ENCODE measurements at places on chromosomes 3 and 15. TPM values are rescaled to one million over a fixed set of nuclear protein-coding genes. Genes with fewer than 3 reads are reported as not detected.

The SPINK8 gene
- total RNA-seq = not detected

The ARPP21 gene
- 0.24 TPM for total RNA-seq

The UBE2Q2 gene
- 31.9 TPM for total RNA-seq

The RBMS3 gene
- 21.4 TPM for total RNA-seq

The NR1I2 gene
- total RNA-seq = not detected

The THAP10 gene
- 3.1 TPM for total RNA-seq

The MOBP gene
- not detected for total RNA-seq

The PIK3CB gene
- total RNA-seq = 5.4 TPM

The KIF15 gene
- 4.9 TPM for total RNA-seq

The PRTG gene
- 1.6 TPM for total RNA-seq

The FAIM gene
- 4.0 TPM for total RNA-seq

The GPR156 gene
- 0.78 TPM for total RNA-seq

The UQCC5 gene
- not detected for total RNA-seq

The COL6A5 gene
- not detected for total RNA-seq

The PLXND1 gene
- total RNA-seq = 61.4 TPM

The SAMMSON gene
- total RNA-seq = not detected

The LMOD3 gene
- 0.08 TPM for total RNA-seq

The CX3CR1 gene
- 0.08 TPM for total RNA-seq

The TTBK2 gene
- 10.9 TPM for total RNA-seq

The TRIM42 gene
- total RNA-seq = not detected

The STRC gene
- total RNA-seq = not detected

The ULK3 gene
- 21.5 TPM for total RNA-seq

The METTL6 gene
- total RNA-seq = 20.9 TPM

The SERINC4 gene
- total RNA-seq = not detected

The TRH gene
- not detected for total RNA-seq

All from epithelial cell of alveolus of lung (primary cell).